ENCODE measurements at places on chromosomes 11 and 22.

GRCh38 chr11:112617098-112617425 lies 344.2 kb upstream of the NCAM1 start:
- no peak for DNase-seq

GRCh38 chr11:15309296-15309695 lies 194.6 kb downstream of the INSC start:
- DNase-seq = no peak

- no peak for DNase-seq
Measured at GRCh38 chr11:62601122-62601371, 618 bp downstream of the MTA2 start.

- no peak for DNase-seq
Measured at GRCh38 chr22:42860968-42861367, 3.9 kb upstream of the ARFGAP3 start.

- DNase-seq = peak; percentile 76
Measured at GRCh38 chr11:39804271-39804670, 1655.2 kb downstream of the LRRC4C start.
